ENCODE measurements at places on chromosomes 2 and 18.

GRCh38 chr2:120180066-120180465, 43.1 kb downstream of the TMEM185B start:
- no peak for DNase-seq

DNA sequence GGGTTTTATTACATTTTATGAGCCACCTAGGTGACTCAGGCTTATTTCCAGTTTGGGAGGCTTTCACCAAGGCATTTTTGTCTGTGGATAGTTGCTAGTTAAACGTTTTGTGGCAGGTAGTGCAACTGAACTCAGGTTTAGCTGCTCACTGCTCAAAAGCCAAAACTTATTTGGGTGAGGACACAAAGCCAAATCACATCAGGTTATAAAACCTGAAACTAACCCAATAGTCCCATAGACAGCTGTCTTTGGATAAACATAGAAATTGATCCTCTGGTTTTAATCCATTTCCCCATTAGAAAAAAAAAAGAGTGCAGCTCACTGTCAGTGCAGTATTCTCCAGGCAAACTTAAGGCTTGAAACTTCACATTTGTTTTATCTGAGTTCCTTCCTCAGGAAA, 362.6 kb upstream of the TFPI start:
- no peak for DNase-seq

DNA sequence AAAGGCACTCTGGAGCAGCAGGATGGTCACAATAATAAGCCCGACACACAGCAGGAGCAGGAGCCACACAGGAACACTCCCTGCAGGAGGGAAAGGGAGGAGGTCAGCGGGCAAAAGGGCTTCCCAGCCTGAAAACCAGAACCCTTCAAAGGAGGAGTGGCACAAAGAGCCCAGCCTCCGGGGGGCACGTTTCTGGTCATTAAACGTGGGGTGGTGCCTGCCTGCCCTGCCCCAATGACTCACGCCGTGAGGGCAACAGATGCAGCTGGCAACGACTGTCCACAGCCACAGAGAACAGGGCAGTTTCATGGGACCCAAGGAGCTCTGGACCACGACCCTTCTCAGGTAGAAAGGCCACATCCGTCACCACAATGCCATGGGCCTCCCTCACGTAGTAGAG, 3.0 kb downstream of the PREB start:
- no peak for DNase-seq

DNA sequence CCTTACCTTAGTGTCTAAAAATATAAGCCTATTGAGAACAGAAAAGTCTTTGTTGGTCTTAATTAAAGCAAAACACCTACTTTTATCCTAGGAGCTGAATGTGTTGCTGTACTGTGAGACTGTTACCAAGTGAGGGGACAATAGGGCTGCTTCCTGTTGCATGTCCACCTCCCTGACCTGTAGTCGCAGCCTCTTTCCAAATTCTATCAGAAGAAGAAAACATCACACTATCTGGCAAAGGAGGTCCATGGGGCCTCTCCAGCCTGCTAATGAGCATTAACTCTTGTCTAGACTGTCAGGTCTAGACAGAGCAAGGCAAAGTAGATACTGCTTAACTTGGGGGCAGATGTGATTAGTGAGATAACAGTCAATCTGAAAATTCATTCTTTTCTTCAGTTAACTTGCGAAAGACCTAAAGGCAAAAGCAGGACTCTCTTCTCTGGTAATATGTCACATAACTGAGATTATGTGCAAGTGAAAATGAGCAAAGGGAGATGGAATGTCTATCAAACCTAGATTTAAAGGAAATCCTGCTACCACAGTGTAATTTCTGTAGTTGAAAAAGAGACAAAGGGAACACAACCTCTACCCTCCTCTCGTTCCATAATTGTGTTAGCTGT, 66.9 kb downstream of the CDH20 start:
- DNase-seq, result no peak

DNA sequence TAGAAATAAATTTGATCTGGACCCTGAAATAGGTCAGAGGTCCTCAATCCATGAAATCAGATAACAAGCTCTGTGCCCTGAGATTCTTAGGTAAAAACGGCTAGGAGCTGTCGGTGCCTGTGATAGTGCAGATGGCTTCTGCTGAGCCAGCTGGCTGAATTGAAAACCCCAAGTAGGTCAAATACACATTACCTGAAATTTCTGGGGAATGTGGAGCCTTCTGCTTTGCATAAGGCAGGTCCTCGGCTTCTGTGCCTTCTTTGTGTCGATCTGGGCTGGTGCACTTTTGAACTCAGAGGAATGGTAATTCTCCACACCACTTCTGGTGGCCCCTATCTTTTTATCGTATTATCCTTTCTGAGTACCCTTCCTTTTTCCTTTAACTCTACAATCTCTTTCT, 66.6 kb downstream of the CNTNAP5 start:
- no peak for DNase-seq

GRCh38 chr2:112140205-112140802, 2.1 kb downstream of the FBLN7 start:
- DNase-seq, result no peak

DNA sequence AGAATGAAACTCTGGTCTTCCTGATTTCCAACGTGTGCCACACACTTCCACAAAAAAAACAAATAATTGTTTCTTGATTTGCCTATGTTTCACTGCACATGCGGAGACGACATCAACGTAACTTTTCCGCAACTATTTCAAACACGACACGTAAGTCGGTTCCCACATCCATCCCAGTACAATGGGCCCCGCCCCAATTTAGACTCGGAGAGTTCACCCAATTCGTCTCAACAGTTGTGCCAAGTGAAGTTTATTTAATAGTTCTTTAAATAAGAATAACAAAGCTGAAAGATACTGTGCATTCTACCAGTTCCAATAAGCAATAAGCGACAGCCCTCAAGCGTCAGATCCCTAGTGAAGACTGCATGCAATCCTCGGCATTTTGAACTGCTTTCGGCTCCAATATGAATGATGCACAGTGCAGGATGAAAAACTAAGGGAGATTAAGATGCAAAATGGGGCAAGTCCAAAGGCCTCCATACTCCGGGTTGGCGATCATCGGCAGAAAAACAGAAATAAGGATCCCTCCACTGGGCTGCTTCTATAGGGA, 664 bp downstream of the CCT4 start:
- DNase-seq, result no peak

GRCh38 chr2:64221935-64222334, 77.7 kb upstream of the PELI1 start:
- no peak for DNase-seq

DNA sequence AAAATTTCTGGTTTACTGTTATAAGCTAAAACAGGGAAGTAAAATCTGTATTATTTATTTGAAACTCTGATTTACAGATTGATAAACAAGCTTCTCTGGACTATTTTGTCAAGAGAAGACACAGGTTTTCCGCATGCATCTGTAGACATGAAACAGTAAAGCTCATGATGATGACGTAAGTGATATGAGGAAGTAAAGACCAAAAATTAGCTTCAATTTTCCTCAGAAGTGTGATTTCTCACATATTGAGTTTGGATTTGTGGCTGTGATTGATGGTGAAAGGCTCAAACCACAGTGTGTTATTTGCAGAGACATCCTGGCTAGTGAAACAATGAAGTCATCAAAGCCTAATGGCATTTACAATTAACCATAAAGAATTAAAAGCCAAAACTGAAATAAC, 12.6 kb upstream of the LONRF2 start:
- no peak for DNase-seq

DNA sequence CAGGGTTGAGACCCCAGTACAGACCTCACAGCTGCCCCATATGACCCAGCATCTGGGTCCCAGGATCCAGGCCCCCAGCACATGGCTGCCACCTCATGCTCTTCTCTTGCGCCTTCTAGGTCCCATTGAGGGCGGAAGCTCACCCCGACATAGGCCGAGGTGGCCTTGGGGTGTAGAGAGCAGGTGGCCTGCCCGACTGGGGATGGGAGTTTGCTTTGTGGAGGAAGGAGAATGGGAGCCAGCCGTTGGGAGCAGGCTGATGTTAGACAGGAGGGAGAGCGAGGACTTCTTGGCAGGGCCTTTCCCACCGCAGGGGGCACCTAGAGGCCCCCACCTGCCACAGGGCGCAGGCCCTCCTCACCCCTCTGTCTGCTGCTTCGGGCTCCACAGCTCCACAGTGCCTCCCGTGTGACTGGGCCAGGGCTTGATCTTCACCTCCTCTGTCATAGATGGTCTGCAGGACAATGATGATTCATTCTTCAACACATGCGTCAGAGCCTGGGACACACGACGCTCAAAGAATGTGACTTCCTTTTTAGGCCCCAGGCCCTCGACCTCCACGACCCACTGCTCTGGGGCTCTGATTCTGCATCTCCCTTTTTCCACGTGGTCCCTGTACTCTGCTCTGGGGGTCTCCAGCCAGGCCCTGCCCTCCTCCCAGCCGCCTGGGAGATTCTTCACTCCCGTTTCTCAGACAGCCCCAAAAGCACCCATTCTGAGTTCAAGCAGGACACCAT, 86.6 kb upstream of the ODC1 start:
- no peak for DNase-seq

DNA sequence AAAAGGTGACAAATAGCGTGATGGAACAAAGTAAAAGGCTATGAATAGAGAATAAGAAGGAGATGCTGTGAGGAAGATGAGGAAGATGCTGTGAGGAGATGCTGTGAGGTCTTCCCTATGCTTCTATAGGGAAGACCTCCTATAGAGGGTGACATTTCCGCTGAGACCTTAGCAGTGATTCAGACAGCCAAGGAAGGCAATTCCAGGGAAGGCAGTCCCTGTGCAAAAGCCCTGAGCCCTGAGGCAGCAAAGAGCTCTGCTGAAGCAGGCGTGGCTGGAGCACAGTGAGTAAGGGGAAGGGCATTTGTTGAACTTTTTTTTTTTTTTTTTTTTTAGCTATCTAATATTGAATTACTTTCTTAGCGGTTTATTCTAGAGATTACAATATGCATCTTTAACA, 142.7 kb upstream of the FOSL2 start:
- no peak for DNase-seq

- no peak for DNase-seq
Measured at GRCh38 chr2:176072951-176073904, 10.5 kb downstream of the EVX2 start.

DNA sequence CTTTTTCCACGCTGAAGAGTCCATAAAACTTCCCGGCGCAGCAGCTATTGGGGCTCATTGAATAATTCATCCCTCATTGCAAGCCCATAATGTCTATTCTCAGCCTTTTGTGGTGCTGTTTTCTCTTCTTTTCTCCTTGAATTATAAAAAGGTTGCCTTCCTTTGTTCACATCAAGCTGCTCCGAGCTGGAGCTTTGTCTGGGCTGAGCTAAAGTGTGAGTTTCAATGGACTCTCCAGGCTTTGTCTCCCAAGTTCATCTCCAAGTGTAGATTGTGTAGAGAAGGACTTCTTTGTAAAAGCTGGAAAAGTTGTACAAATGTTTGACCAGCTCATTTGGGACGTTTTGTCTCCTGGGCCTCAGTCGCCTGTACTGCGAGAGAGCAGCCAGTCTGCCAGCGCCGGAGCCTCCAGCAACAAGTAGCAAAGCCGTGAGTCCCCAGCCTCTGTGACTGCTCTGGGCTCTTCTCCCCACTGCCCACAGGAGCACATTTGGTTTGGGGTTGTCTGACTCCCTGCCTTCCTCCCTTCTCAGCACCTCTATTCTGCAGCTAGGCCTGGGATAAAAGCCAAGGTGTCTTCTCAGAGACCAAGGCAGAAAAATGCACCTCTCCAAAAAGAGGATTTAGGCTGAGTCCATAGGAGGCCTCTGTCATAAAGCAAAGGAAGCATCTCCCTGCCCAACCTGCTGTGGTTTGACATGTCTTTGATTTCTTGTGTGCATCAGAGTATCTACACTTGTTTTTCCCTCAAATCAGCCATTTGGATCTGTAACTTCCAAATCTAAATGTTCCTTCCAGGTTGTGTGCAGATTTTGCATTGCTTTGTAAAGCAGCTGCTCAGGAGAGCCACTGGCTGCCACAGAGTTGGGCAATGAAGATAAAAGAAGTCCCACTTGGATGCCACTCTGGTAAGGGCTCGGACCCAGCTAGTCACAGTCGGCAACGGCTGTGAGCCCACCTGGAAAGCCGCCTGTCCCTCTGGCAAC, 6.4 kb downstream of the PAX3 start:
- no peak for DNase-seq

- peak; percentile 72 for DNase-seq
Measured at GRCh38 chr18:46481048-46481846, 175.8 kb downstream of the LOXHD1 start.

GRCh38 chr2:207176247-207176646, 10.5 kb upstream of the KLF7 start:
- DNase-seq, result no peak

GRCh38 chr2:12549641-12550040, 167.1 kb upstream of the TRIB2 start:
- DNase-seq, result no peak

DNA sequence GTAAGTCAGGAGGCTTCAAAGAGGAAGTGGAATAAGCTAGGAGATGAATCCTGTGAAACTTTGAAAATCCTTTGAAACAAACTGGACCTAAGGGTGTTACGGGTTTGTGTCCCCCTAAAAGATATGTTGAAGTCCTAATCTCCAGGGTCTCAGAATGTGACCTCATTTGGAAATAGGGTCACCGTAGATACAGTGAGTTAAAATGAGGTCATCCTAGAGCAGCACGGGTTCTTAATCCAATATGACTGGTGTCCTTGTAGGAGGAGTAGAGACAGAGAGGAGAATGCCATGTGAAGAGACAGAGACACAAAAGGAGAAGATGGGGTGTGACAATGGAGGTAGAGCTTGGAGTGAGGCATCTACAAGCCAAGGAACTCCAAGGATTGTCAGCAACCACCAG, 26.9 kb upstream of the NEB start:
- DNase-seq, result no peak

GRCh38 chr2:240156435-240157146, 16.1 kb upstream of the OTOS start:
- no peak for DNase-seq

DNA sequence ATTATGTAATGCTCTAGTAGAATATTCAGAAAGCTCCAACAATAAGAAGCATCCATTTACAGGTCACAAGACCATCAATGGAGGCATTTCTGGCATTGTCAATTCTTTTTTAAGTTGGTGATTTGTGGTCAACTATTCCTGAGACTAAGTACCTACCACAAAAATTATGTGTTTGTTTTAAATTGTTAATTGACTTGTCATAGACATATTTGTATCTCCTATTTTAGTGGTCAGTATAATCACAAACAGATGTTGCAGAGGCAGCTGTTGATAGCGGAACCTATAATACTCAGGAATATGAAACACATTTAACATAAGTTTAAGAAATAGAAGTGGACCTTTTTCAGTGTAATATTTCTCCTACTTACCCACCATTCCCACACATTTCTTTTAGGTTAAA, 430.1 kb downstream of the CCDC85A start:
- no peak for DNase-seq

- no peak for DNase-seq
Measured at GRCh38 chr2:190304404-190304803, 15.2 kb downstream of the HIBCH start.

- DNase-seq, result no peak
Measured at GRCh38 chr18:34738175-34738894, 28.2 kb downstream of the DTNA start.

GRCh38 chr2:96225016-96225533, 16.4 kb upstream of the STARD7 start:
- no peak for DNase-seq

GRCh38 chr2:3377279-3377611, 373 bp downstream of the EIPR1 start:
- DNase-seq, result no peak

- no peak for DNase-seq
Measured at GRCh38 chr2:236599059-236599458, 29.4 kb downstream of the ACKR3 start.

- DNase-seq, result no peak
Measured at GRCh38 chr2:224524657-224525056, 60.5 kb downstream of the CUL3 start.

- DNase-seq, result no peak
Measured at GRCh38 chr2:157433394-157433793, 10.5 kb downstream of the CYTIP start.
